Foreskin keratinocyte (primary cell): ENCODE measurements at places on chromosomes 2 and 18. TPM values are rescaled to one million over a fixed set of nuclear protein-coding genes. Genes with fewer than 3 reads are reported as not detected.

CDCA7 gene
- total RNA-seq, result 46.0 and 53.9 TPM in 2 replicates

GLI2 gene
- 0.44 TPM in 1 of 2 replicates, not detected in the other for total RNA-seq

HOXD10 gene
- total RNA-seq, result not detected in 2 replicates

LRRC30 gene
- not detected in 2 replicates for total RNA-seq

MAPK4 gene
- total RNA-seq, result not detected in 2 replicates

TMBIM1 gene
- 435 and 443 TPM in 2 replicates for total RNA-seq

KLF7 gene
- 32.3 and 40.6 TPM in 2 replicates for total RNA-seq

MPP4 gene
- 0.88 and 1.3 TPM in 2 replicates for total RNA-seq

ALPI gene
- not detected in 2 replicates for total RNA-seq

MALL gene
- 76.8 and 94.5 TPM in 2 replicates for total RNA-seq

ERBB4 gene
- not detected in 2 replicates for total RNA-seq

NPC1 gene
- 60.8 and 69.9 TPM in 2 replicates for total RNA-seq

CRACDL gene
- 2.3 and 2.4 TPM in 2 replicates for total RNA-seq

AGXT gene
- not detected in 2 replicates for total RNA-seq

YIPF4 gene
- total RNA-seq, result 21.3 and 24.5 TPM in 2 replicates

RIT2 gene
- total RNA-seq, result not detected in 2 replicates

TMEM17 gene
- total RNA-seq, result 2.3 and 2.5 TPM in 2 replicates

ASPRV1 gene
- total RNA-seq, result 0.21 and 0.37 TPM in 2 replicates

VWC2L gene
- not detected in 2 replicates for total RNA-seq

NAT8 gene
- total RNA-seq, result not detected in 2 replicates

DUSP19 gene
- total RNA-seq, result 1.0 TPM in 2 replicates

LYPD6B gene
- total RNA-seq, result 5.2 and 7.7 TPM in 2 replicates

SLC5A7 gene
- not detected in 2 replicates for total RNA-seq

CWC22 gene
- 17.1 and 19.7 TPM in 2 replicates for total RNA-seq

GPAT2 gene
- total RNA-seq, result 2.8 and 4.5 TPM in 2 replicates

RRM2 gene
- 101 and 116 TPM in 2 replicates for total RNA-seq

SCN9A gene
- 0.39 and 0.85 TPM in 2 replicates for total RNA-seq
